ENCODE measurements at places on chromosomes 6 and 20. TPM values are rescaled to one million over a fixed set of nuclear protein-coding genes. Genes with fewer than 3 reads are reported as not detected.

FAM83C gene
- not detected for total RNA-seq

MLN gene
- total RNA-seq: not detected

ASIP gene
- total RNA-seq: not detected

R3HDML gene
- not detected for total RNA-seq

PTCRA gene
- total RNA-seq: not detected

PACSIN1 gene
- not detected for total RNA-seq

NEU1 gene
- 53.8 TPM for total RNA-seq

RBPJL gene
- not detected for total RNA-seq

SHLD1 gene
- 2.1 TPM for total RNA-seq

NKAIN4 gene
- not detected for total RNA-seq

PTK7 gene
- 96.6 TPM for total RNA-seq

TFAP2A gene
- total RNA-seq: not detected

PTPRT gene
- not detected for total RNA-seq

FHL5 gene
- not detected for total RNA-seq

LGSN gene
- total RNA-seq: not detected

ZBTB46 gene
- 1.2 TPM for total RNA-seq

PDE10A gene
- total RNA-seq: 0.34 TPM

ADGRG6 gene
- 7.9 TPM for total RNA-seq

OR2B6 gene
- total RNA-seq: not detected

ULBP2 gene
- 6.6 TPM for total RNA-seq

MYL9 gene
- 54.1 TPM for total RNA-seq

PPIL1 gene
- total RNA-seq: 35.5 TPM

HAO1 gene
- not detected for total RNA-seq

IL20RA gene
- total RNA-seq: 0.45 TPM

SLC25A27 gene
- 2.4 TPM for total RNA-seq

PPP1R16B gene
- not detected for total RNA-seq

SALL4 gene
- total RNA-seq: 1.5 TPM

SPATA25 gene
- total RNA-seq: 0.15 TPM

CENPB gene
- total RNA-seq: 89.1 TPM

SIGLEC1 gene
- not detected for total RNA-seq

Measured in bronchus fibroblast of lung (primary cell).